Iris pigment epithelial cell (primary cell): ENCODE measurements at places on chromosomes 2 and 18.

- no peak for DNase-seq
Observed at GRCh38 chr2:104863146-104863467, 9.2 kb downstream of the POU3F3 start.

- DNase-seq, result peak; percentile 95
Observed at GRCh38 chr18:32308493-32309120, 118.8 kb downstream of the MEP1B start.

- peak; percentile 87 for DNase-seq
Observed at GRCh38 chr2:60806988-60807681, 51.1 kb downstream of the PAPOLG start.

DNA sequence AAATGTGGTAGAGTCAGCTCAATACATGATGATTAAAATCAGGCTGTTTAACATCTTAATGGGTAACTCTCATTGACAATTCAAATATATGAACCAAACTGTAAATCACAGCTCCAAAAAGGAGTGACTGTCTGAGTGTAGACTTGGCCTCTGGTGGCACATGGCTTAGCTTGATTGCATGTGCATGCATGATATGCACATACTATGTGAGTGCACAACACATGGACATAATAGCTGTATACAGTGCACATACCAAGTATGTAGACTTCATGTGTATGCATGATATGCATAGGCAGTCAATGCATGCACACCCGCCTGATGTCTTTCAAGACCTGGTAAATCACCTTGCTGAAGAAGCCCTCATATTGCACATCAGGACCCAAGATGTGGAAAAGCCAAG, 252.0 kb upstream of the SOX11 start:
- no peak for DNase-seq

DNA sequence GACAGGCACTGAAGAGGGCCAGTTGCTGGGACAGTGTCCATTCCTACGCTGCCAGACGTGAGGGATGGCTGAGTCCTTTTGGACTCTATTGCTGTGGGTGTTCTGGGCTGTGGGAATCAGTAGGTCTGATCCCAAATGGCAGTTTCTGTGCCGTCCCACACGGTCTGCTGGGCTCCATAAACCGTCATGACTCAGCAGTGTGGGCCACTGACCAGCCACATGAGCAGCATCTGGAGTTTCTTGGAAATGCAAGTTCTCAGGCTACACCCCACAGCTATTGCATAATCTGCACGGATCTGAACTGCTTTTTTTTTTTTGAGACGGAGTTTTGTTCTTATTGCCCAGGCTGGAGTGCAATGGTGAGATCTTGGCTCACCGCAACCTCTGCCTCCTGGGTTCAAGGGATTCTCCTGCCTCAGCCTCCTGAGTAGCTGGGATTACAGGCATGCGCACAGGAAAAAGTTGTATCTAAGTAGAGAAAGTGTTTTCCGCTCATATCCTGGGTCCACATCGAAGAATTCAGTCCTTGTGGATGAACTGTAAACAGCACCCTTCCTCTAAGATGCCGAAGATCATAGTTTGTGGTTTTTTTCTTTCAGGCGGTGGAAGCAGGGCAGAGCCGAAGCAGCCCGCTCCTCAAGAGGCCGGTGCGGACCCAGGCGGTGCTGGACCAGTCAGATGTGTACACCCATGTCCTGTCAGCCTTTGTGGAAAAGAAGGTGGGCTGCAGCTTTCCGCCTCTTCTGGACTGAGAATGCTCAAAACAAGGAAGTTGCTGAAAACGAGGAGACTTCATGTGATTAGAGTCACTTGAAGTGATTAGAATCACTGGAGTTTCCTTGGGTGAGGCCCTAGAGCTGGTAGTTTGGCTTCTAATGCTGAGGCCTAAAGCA, 25.5 kb downstream of the RMC1 start:
- peak; percentile 48 for DNase-seq
